ENCODE measurements at places on chromosomes 11 and 22.

DNA sequence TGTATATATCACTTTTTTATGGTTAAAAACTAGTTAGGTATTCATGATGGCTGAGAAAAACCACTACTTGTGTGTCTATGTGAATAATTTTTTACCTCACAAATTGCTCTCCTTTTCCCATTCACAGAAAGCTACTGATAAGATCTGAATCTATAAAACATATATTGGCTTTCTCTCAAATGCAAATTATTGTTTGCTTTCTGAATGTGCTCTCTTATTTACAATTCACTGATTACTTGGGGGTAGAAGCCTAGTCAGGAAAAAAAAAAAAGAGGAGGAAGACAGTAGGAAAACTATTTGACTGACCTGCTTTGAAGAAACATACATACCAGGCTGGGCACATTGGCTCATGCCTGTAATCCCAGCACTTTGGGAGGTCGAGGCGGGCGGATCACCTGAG lies 20.5 kb downstream of the PGM2L1 start:
- no peak for DNase-seq

DNA sequence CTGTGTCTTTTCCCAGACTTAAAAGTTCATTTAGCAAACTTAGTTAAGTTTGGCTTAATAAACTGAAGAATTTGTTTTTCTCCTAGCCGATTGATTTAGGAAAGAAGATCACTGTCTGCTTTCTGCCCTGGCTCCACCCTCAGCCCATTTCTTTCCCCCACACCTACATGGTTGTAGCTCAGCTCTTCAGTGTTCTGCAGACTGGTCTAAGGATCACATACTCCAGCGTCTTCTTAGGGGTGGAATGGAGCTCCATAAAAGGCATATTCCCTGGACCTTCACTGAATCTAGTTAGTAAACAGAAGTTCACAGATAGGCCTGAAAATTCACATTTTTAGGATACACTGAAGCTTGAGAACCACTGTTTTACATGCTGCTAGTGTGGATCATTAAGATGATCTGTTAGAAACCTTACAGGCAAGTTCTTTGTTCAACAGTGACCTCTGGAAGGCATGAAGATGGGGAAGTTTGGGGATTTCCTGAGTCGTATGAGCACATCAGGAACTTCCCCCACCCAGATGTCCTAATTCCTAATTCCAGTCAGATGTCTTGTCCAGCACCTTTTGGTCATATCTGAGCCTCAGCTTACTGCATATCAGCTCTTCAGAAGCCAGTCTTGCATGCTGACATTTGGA lies 16.8 kb downstream of the PIWIL4 start:
- DNase-seq: no peak

DNA sequence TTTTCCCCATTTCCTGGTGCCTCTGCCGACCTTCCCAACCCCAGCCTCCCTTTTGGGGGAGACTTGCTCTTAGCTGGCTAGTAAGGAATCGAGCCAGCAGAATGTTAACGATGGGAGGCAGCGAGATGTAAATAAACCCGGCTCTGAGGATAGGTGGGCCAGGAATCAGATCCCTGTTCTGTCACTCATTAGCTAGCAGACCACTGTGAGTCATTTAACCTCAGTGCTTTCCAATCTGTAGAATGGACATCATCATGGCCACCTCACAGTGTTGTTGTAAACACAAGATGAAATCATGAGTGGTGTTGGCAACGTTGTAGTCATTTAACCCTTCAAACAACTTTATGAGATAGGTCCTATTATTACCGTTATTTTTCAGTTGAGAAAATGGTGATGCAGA lies 208.6 kb downstream of the KIRREL3 start:
- no peak for DNase-seq

DNA sequence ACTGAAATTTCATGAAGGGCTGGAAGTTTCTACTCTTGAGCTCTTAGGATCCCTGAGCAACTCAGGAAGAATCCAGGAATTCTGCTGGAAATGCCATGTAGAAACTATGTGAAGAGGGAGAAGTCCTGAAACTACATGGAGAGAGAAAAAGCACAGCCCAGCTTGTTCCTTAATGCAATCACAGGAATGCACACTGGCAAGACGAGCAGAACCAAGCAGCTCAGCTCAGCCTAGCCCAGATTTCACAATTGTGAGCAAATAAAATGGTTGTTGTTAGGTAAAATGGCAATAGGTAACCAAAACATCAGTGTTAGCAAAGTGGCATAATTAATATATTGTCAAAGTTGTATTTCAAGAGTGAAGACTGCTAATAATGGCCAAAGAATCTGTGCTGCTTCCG lies 28.1 kb downstream of the ZNF214 start:
- DNase-seq: no peak

DNA sequence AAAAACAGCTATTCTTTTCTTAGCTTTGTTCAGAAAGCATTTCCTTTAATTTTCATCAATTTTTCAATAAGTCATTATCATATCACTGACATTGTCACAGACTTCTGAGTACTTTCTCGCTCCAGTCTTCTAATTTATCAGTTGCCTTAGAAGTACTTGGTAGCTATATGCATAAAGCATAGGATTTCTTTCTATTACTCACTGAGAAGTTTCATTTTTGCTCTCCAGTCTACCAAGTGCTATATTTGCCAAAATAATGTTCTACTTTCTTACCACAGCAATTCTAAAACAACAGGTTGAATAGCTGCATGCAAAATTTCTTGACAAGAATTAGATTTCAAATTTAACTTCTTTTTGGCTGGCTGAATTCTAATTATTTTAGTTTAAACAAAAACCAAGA lies 116.3 kb downstream of the STK33 start:
- no peak for DNase-seq

GRCh38 chr11:67506426-67507051 lies 1.4 kb upstream of the PITPNM1 start:
- no peak for DNase-seq

- no peak for DNase-seq
These were observed 1077.3 kb downstream of the OPCML start for GRCh38 chr11:132455044-132455443.

Measured in NCI-H2029 treated with DMSO at 0.1 percent for 48 hours (cell line).